IMR-90 (cell line): ENCODE measurements at places on chromosomes 11 and 22.

- no peak for DNase-seq
Measured at GRCh38 chr22:48746789-48747425, 1080.8 kb downstream of the BRD1 start.

GRCh38 chr22:32818446-32819115 is 17.1 kb downstream of the TIMP3 start:
- DNase-seq, result no peak

GRCh38 chr11:120324932-120325810 is at the start of gene TLCD5:
TLCD5 (plus strand) TSS chr11:120325299; CDS start chr11:120327442, 2,143 bp downstream.
- DNase-seq, result peak; percentile 68

- DNase-seq, result peak; percentile 85
Measured at GRCh38 chr11:47616726-47617416, 22.7 kb upstream of the C1QTNF4 start.

DNA sequence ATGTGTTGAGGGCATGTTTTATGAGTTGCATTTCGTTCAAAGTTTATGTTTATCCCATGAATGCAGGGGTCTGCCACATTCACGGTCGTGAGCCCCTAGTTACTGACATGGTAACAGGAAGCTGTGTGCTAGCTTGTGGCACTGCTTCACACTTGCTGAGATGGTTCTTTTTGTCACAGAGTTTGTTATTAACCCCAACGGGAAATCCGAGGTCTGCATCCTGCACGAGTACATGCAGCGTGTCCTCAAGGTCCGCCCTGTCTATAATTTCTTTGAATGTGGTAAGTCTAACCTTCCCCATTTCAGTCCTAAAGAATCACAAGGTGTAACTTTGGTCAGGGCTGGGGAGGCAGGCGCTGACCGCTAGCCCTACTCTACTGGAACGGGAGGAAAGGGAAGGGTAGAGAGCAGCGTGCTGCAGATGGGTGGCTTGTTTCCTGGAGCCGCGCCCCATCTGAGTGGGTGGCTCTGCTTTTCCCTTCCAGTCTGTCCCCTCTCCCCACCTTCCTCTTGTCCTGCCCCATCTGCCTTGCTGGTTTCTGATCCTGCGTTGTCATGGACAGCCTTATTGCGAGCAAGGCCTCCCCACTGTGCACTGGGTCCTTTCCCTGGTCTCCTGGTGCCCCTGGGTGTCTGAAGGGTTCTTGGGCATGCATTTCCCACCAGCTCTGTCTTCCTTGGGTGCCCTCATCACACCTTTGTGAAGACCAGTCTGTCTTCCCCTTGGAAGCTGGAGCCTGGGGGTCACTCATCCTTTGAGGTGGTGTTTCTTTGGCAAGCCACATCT is 11.8 kb downstream of the DGCR8 start:
- no peak for DNase-seq

DNA sequence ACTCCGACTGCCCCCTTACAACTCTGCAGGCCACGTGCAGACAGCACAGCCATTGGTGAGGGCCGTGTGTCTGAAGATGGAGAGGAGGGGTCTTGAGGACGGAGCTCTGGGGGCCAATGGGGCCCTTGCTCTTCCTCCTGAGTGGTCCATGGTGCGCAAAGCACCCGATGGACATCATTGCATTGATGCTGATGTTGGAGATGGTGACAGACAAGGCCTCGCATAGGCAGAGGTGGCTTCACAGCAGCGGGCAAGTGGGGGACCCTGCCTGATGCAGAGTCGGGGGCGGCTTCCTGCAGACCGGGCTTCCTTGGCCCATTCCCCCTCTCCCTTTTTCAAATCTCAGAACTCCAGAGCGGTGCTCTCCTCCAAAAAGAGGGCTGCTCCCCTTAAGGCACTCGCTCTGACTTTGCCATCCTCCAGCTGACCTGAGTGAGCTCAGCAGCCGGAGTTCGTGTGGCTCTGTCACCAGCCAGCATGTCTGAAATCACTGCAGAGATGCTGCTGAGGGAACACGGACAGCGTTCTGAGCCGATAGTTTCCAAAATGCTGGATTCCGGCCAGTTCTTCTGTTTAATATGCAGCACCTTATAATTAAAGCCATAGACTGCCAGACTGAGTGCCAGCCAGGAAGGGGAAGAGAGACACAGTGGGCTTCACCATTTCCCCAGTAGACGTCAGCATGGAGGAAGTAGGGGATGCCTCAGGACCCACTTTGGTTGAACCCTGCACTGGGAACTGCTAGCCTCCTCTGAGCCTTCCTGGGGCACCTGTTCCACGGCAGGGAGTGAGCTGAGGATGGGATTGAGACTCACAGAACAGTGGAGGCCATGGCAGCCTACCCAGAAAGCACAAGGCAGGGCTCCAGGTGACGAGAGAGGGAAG is 278.2 kb downstream of the BRD1 start:
- DNase-seq, result no peak

GRCh38 chr11:76783294-76783895 is at the start of gene TSKU:
TSKU (plus strand) TSS chr11:76783356; CDS start chr11:76795617, 12,261 bp downstream.
- DNase-seq, result no peak

- DNase-seq, result no peak
Measured at GRCh38 chr11:10935015-10935559, 77.2 kb upstream of the ZBED5 start.

GRCh38 chr11:130068546-130068985 is 1.1 kb upstream of the APLP2 start:
- no peak for DNase-seq

- DNase-seq, result peak; percentile 22
Measured at GRCh38 chr11:14872032-14872431, 20.0 kb downstream of the CYP2R1 start.

DNA sequence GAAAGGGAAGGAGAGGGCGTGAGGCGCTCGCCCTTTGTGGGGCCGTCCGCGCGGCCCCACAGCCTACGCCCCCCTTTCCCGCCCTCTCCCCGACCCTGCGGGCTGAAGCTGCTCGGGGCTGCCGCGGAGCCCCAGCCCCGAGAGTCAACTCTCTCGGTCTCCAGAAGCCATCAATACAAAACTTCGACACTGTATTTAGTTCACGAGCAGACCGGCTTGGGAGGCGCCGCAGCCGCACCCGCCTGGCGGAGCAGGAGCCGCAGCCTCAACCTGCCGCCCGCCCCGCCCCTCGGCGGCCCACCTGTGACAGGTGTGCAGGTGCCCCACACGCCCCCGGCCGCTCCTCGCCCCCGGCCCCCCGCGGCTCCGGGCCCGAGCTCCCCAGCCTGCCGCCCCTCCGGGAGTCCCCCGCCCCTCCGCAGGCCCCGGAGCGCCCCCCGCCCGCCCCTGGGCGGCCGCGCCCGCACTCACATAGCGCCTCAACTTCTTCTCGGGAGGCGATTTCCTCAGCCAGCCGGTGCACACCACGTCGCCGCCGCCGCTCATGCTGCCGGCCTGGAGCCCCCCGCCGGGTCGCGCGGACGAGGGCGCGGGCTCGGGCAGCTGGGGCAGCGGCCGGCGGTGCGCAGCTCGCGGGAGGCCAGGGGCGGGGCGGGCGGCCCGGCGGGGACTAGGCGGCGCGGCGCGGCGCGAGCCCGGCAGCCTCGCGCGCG is at the start of gene GAB2:
Gene GAB2 (minus strand): TSS at position 646 of the 713 bp plus-strand sequence. CDS start 100 bp downstream, at position 546.
- no peak for DNase-seq

- no peak for DNase-seq
Measured at GRCh38 chr11:43927925-43928707, 14.3 kb upstream of the C11orf96 start.

- peak; percentile 48 for DNase-seq
Measured at GRCh38 chr11:85810871-85811611, at the start of gene SYTL2. SYTL2 (minus strand) TSS chr11:85811141; CDS start chr11:85757725, 53,416 bp downstream.

DNA sequence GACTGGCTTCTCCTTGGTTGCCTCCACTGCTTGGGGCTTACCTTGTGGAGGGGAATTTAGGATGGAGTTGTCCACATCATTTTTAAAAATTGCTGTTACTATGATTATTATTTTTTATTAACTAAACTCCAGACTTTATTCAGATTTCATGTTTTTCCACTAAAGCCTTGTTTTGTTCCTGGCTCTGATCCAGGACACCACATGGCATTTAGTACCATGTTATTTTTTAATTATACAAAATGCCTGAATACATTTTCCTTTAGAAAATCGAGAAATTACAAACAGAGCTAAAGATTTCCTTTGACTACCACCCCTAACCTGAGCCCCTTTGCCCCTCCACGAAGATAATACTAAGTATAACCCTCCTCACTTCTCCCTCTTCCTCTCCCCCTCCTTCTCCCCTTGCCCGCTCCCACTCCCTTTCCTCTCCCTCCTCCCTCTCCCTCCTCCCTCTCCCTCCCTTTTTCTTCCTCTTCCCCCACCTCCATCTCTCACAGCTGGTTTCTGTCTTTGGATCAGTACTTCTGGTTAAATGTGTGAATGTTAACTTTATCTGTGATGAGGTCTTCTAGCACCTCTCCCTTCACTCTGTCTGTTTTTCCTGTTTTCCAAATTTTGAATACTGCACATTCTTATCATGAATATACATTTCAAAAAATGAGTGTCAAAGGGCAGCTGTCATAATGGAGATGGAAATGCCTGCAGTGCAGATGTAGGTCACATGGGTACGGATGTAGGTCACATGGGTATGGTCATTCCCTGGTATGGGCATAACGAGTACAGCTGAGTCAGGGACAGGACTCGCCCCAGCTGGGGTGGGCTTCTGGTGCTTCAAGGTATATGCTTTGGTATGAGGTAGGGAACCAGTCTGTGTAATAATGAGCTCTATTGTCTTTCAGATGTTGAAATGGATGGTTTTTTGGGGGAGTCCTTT is 54.4 kb upstream of the OR4B1 start:
- DNase-seq, result no peak

DNA sequence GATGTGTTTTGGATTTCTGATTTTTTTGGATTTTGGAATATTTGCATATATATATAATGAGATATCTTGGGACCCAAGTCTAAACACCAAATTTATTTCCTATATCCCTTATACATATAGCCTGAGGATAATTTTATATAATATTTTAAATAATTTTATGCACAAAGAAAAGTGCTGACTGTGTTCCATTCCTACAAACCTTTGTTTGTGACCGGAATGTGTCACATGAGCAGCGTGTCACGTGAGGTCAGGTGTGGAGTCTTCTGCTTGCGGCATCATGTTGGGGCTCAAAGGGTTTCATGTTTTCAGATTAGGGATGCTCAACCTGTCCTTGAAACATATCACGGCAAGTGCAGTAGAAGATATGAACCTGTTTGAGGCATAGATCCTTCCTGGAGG is 65.6 kb downstream of the SCN3B start:
- no peak for DNase-seq
